CD4-positive, alpha-beta T cell treated with Interleukin-10 for 1 hour (primary cell): ENCODE measurements at places on chromosomes 13 and 19.

- no peak for DNase-seq
Observed at GRCh38 chr13:75871059-75871458, 234.9 kb downstream of the LMO7 start.

DNA sequence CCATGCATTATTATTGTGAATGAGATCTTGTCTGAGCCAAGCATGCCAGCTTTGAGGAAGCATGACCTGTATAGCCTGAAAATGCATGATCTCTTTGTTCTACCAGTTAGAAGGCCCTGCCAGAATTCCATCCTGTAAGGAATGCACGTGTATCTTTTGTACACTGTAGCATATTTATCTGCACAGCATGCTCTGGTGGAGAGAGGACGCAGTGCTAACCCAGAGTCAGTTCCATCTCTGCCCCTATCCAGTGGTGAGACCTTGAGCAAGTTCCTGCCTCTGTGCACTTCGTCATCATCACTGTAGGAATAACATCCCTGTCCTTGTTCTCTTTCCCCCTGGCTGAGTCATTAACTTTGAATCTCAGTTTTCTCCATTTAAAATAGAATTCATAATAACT, 233.8 kb downstream of the SLC7A1 start:
- no peak for DNase-seq

DNA sequence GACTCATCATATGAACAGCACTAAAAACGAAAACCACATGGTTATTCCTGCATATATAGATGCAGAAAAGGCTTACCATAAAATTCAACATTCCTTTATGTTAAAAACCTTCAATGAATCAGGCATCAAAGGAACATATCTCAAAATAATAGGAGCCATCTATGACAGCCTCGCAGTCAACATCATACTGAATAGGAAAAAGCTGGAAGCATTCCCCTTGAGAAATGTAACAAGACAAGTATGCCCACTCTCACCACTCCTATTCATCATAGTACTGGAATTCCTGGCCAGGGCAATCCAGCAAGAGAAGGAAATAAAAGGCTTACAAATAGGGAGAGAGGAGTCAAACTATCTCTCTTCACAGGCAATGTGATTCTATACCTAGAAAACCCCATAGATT, 179.6 kb upstream of the HTR2A start:
- DNase-seq: no peak

DNA sequence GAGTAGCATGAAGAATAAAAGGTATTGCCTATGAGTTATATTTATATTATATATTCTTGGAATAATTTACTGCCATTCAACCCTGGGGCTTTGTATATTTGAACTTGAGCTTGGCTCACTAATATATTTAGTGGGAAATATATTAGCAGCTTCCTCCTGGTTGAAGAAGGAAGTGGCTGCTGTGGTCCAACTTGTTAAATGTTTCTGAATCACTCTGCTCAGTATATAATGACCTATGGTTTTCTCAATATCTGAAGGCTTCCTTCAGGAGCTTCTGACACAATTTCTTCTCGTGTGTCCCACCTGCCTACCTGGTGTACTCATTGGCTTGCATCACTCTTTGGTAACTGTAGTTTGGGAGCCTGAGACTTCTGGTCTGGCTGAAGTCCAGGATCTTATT, 646.4 kb downstream of the TBC1D4 start:
- DNase-seq: no peak

- no peak for DNase-seq
Observed at GRCh38 chr19:44875666-44876451, 15.2 kb upstream of the TOMM40 start.

DNA sequence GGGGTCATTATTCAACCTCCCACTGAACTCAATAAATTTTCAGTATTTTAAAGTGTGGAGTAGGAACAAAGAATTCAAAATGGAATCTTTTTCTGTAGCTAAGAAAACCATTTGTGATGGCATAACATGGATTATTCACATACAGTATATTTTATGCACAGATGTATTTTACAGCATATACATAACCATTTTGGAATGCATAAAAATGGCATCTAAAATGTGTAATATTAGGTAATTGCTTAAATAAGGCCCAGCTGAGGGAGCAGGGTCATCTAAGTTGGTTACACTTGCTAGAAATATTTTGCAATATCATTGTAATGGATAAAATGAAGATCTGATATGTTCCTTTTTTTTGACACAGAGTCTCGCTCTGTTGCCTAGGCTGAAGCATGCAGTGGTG, 146.9 kb downstream of the LMO7 start:
- DNase-seq: no peak

DNA sequence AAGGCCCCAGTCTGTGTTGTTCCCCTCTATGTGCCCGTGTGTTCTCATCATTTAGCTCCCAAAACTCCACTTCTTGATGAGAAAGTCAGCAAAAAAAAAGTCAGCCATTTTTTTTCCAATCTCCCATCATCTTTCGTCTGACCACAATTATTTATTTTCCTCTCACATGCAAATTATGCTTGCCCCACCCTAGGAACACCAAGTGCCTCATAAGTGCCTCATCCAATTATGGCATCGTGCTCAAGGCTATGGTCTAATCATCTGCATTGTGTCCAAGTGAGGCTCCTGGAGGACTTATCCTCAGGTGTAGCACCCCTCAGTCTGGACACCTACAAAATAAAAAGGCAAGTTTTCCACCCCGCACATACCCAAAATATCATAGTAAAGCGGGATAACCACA, 20.8 kb upstream of the IPO5 start:
- DNase-seq: no peak

GRCh38 chr13:30017880-30018279, 167.5 kb upstream of the UBL3 start:
- DNase-seq: no peak

DNA sequence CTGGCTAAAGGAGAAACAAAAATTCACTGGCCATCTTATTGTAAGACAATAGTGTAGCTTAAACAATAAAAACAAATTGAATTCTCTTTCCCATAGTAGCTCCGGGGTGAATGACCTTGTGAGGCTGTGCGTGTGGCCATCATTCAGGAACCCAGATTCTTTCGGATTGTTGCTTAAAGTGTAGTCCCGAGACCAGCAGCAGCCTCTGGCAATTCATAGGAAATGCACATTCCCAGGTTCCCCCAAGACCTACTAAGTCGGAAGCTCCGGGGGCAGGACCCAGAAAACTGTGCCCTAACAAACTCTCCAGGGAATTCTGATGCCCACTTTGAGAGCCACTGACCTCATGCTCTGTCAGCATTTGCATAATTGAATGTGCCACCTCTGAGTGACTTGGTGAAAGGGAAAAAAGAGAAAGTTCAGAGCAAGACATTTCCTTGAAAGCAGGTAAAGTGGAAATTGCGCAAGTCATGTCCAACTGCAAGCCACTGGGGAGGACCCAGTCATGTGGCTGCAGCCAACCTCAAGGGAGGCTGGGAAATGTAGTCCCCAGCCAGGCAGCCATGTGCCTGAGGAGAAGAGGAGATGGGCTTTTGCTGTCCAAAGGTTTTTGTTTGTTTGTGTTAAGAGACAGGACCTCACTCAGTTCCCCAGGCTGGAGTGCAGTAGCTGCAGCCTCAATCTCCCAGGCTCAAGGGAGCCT, 50.7 kb upstream of the PNMA8B start:
- DNase-seq: no peak

- DNase-seq: peak; percentile 65
Observed at GRCh38 chr19:32599736-32600157, 18.8 kb downstream of the PDCD5 start.

DNA sequence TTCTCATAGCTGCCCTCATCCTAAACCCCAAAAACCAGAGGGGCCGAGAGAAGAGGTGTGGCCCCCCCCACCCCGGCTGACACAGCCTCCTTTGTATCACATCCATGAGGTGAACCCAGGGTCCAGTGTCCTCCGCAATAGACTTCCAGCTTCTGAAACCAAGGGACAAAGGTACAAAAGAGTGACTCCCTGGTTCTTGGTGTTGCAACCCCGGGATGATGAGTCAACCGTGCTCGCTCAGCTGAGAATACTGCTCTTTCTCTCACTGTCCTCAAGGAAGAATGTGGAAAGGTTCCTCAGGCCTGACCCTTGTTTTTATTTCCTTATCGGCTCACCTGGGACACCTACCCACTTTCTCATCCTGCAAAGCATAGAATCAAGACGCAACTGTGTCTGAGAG, 5.5 kb downstream of the SLC15A1 start:
- no peak for DNase-seq

DNA sequence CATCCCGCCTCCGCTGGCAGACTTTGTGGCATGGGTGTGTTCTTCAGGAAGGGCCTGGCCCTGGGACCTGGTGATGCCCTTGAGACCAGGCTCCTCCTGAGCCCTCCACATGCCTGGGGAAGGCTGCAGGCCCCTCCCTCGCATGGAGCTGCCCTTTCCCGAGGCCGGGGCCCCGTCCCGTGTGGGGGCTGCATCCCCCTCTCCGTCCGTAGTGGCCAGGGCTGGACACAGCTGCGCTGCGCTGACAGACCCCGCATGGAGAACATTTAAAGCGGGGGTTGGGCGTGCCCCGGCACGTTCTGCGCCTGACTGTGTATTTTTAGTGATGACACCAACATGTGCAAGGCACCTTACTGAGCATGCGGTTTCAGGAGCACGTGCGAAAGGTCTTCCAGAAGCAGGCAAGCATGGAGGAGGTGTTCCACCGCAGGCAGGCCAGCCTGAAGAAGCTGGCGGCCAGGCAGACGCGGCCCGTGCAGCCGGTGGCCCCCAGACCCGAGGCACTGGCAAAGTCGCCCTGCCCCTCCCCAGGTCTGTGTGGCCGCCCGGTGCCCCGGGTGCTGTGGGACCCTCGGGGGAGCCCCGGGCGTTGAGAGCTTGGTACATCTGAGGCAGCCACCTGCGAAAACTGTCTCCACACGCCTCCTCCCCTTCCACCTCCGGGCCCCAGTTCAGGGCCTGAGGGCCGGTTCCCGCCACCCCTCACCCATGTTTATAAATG, 28.8 kb upstream of the F7 start:
- DNase-seq: no peak

GRCh38 chr13:74574964-74575728, 440.9 kb upstream of the KLF12 start:
- no peak for DNase-seq
